ENCODE measurements at places on chromosomes 7 and 10.

GRCh38 chr7:95794917-95795515 lies 22.7 kb downstream of the DYNC1I1 start:
- H3K4me3 ChIP-seq = no peak overlapping the region
- H3K4me1 ChIP-seq = no peaks in the 10 kb centered on the region
- no peaks in the 10 kb centered on the region for H3K36me3 ChIP-seq

DNA sequence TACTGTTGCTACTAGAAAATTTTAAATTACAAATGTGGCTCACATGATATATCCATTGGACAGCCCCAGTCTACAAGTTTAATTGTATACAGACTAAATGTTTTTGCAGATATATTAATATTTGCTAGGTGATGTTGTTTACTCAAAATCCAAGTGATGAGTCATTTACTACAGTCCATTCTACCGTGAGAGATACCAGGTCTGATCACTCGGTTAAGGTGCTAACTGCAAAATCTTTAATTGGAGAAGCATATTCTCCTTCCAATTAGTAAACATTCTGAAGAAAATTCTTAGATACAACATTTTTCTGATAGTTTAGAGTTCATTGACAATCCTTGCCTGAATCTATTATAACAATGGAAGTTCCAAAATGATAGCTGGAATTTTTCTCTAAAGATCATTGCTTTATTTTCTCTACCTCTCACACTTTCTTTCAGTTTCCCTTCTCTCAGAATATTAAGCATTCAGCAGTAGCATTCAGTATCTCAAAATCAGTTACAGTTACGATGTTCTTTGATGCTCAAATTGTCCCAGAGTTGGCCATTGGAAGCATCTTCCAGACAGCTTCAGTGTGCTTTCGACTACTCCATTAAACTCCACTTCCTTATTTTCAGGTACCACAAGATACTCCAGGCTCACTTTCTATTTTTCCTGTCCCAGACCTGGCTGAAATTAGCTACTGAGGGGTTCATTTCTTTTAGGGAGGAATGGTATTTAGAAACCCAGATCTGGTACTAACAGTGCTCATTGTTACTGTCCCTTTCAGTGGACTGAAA lies 2.3 kb downstream of the ABCB1 start:
- no peak overlapping the region for H3K27ac ChIP-seq
- peaks cover 26% of the 10 kb centered on the region for H3K27me3 ChIP-seq
- H3K4me1 ChIP-seq = peaks cover 5% of the 10 kb centered on the region
- no peak for DNase-seq
- no peak overlapping the region for H3K4me3 ChIP-seq
- H3K36me3 ChIP-seq = no peaks in the 10 kb centered on the region

DNA sequence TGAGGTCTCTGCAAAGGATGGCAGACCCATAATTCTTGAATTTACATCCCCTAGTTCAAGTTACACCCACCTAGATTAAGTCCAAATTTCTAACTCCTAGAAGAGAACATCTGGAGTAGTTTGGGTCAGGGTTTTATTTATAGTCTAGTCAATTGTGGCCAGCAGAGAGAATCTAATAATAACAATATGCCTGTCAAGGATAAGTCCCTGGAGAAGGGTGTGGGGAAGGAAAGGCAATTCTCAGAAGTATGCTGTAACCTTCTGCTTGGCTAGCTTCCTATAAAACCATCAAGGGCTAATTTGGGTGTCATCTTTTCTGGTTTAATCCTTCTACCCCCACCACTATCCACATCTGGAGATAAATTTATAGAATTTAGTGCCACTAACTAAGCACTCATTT lies 52.8 kb upstream of the SEMA3E start:
- no peaks in the 10 kb centered on the region for H3K36me3 ChIP-seq
- no peaks in the 10 kb centered on the region for H3K4me1 ChIP-seq
- no peak overlapping the region for H3K27ac ChIP-seq
- no peaks in the 10 kb centered on the region for H3K27me3 ChIP-seq
- no peak overlapping the region for H3K4me3 ChIP-seq
- no peak for DNase-seq

DNA sequence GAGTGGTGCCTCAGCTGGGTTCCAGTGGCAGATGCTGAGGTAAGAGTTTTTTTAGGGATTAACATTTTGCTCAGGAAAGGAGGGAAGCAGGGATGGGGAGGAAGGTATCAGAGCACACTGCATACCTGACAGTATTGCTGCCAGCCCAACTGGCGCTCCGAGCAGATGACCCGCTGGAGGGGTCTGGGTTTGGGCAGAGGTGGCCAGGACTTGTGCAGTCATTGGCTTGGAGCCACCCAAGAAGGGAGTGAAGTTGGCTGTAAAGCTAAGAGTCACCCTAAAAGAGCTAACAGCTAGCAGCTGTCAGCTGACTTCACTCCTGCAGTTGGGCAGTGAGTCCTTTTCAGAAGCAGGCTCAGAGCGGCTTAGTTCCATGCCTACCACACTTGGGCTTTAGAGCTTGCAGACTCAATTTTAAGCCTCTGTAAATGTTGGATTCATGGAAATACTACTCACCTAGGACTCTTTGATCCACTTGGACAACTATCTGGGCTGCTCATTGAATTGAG lies 5.8 kb upstream of the ARHGAP22 start:
- no peaks in the 10 kb centered on the region for H3K27me3 ChIP-seq
- no peaks in the 10 kb centered on the region for H3K4me1 ChIP-seq
- H3K27ac ChIP-seq = no peak overlapping the region

DNA sequence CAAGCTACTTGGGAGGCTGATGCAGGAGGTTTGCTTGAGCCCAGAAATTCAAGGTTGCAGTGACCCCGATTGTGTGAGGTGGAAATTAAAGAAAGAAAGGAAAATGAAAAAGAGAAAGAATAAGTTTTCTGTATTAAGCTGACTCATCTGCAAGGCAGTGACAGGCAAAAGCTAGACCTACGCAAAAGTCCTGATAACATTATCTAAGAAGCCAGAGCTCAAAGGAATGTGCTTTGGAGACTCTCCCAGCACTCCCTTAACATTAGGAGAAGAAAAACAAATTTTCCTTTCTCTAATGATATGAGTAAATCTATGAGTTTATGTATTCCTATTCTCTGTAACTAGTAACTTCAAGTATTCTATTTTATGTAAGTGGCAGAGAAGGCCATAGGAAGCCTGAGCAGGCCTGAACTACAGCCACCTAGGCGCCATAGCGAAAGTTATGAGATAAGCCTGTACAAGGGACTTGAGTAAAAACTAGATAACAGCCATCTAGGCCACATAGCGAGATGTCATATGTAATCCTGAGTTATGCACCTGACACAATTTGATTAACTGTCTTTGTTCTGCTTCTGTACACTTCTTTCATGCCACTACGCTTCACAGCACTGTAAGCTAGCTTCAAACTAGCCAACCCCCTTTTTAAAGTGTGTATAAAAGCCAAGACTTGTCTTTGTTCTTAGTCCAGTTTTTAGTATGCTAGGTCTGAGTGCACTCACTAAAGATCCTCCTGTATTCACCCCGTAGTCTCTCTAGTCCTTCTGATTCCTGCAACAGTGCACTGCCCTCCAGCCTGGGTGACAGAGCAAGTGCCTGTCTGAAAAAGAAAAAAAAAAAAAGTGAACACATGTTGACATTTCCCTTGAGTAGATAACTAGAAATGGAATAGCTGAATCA lies 9.4 kb upstream of the ZWINT start:
- no peak overlapping the region for H3K4me3 ChIP-seq
- no peaks in the 10 kb centered on the region for H3K36me3 ChIP-seq
- H3K27me3 ChIP-seq = no peaks in the 10 kb centered on the region
- H3K4me1 ChIP-seq = no peaks in the 10 kb centered on the region
- DNase-seq = no peak

GRCh38 chr10:62238880-62239279 lies 29.8 kb downstream of the RTKN2 start:
- no peak overlapping the region for H3K4me3 ChIP-seq
- H3K36me3 ChIP-seq = no peaks in the 10 kb centered on the region
- H3K27ac ChIP-seq = no peak overlapping the region
- no peaks in the 10 kb centered on the region for H3K4me1 ChIP-seq

DNA sequence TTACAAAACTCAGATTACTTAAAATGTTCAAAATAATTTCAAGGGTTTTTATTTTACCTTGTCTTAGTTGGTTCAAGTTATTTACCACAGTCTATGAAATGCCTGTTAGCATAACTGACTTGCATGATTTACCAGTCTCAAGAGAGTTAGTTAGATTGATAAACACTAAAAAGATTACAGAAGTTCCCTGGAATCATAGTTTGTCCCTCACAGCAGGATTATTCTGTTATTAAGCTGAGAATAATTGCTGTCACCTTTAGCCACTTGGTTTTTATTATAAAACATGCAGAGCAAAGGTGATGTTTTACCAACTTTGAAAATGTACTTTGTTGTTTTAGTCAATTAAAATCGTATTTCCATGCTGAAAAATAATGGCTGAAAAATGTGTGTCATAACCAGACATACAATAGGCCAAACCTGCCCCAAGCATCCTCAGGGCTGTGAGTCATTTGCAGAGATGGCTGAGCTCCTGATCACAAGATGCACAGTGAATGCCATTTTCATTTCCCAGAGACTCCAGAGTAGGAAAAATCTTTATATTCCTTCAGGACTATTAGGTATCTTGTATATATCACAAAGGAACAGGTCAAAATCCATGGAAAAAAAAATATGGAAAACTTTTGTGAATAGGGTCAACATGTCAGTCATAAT lies 87.8 kb upstream of the DKK1 start:
- H3K27me3 ChIP-seq = no peaks in the 10 kb centered on the region
- no peaks in the 10 kb centered on the region for H3K36me3 ChIP-seq
- H3K4me1 ChIP-seq = no peaks in the 10 kb centered on the region
- H3K27ac ChIP-seq = no peak overlapping the region

DNA sequence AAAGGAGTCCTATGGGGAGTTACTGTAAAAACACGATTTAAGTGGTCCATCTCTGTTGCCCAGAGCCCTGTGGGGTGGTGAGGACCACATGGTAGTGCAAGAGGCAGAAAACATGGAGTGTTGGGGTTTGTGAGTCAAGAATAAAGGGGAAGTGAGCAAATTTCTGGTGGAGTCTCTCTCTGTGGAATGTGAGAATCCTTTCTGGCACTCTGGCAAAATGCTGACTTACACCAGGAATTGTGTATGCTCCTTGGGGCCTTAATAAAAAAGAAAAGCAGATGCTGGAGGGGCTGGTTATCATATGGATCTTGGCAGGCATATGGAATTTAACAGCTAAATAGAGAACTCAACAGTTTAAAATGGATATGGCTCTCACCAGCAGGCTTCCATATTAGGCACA lies 486.0 kb downstream of the TNS3 start:
- H3K36me3 ChIP-seq = no peaks in the 10 kb centered on the region
- no peaks in the 10 kb centered on the region for H3K4me1 ChIP-seq
- H3K4me3 ChIP-seq = no peak overlapping the region
- no peak overlapping the region for H3K27ac ChIP-seq

- no peaks in the 10 kb centered on the region for H3K4me1 ChIP-seq
- H3K36me3 ChIP-seq = no peaks in the 10 kb centered on the region
- H3K27ac ChIP-seq = peak overlapping the region; percentile 88
- DNase-seq = peak; percentile 39
These were observed 80.4 kb downstream of the AUTS2 start for GRCh38 chr7:69678494-69679187.

- no peaks in the 10 kb centered on the region for H3K27me3 ChIP-seq
- H3K27ac ChIP-seq = no peak overlapping the region
- no peak for DNase-seq
- no peak overlapping the region for H3K4me3 ChIP-seq
- no peaks in the 10 kb centered on the region for H3K4me1 ChIP-seq
These were observed 48.4 kb downstream of the SHH start for GRCh38 chr7:155763691-155764437.

DNA sequence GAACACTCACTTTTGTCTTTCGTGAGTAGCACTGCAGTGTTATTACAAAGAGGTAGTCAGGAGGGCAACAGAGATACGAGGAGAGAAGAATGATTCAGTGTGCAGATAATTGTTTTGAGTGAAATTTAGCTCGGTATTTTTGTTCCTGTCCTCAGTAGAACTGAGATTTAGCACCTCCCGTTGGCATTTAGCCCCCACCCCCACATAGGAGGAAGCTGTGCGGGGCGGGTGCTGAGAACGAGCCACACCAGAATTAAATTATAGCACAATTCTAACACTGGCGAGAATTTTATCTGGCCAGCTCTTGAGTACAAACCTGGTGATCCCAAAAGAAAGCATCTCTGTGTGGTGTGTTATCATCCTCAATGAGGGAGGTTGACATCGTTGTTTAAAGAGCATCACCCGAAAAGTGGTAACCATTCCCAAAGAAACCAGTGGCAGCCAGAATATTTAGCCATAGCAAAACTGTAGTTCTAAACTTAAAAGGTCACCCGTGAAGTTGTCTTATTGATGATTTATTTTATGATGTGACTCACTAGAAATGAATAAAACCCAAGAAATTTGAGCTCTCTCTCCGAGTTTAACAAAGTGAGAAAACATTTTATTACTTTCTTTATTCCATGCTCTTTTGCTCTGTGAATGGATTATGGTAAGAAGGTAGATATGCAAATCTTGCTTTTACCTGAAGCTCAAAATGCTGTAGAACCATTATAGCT lies 612.2 kb downstream of the SUGCT start:
- DNase-seq = no peak
- no peaks in the 10 kb centered on the region for H3K27me3 ChIP-seq
- no peaks in the 10 kb centered on the region for H3K4me1 ChIP-seq
- H3K27ac ChIP-seq = no peak overlapping the region

DNA sequence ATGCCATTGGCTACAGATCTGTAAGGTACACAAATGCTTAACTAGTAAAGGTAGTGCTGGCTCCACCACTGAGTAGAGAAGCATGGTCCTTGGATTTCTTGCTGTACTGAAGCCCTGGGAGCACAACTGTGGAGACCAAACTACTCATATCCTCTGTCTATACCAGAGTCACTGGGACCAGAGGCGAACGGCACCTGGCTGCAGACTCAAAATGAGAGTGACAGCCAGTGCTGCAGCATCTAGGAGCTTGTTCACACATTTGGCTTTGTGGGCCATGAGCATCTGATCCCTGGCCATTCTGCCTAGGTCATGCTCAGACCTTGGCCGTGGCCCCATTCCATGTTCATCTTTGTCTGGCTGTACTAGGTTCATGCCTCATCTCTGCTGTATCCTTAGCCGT lies 31.9 kb downstream of the LRRC18 start:
- no peak overlapping the region for H3K27ac ChIP-seq
- H3K27me3 ChIP-seq = no peaks in the 10 kb centered on the region
- H3K4me1 ChIP-seq = no peaks in the 10 kb centered on the region
- H3K36me3 ChIP-seq = no peaks in the 10 kb centered on the region
- DNase-seq = no peak
- no peak overlapping the region for H3K4me3 ChIP-seq

DNA sequence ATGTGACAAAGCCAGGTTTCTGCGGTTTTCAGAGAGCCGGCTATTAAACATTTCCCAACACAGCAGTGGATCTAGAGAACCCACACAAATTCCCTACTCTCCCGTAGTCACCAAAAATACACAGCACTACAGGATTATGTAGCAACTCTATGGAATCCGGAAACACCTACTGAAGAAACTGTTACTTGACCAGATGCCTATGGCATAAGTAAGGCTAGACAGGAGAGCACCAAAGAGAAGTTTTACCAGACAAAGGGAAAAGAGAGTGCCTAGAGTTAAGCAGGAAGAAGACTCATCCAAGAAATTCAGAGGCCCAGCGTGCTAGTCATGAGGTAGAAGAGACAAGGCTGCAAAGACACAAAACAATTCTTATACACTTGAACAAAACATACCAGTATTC lies 321.1 kb downstream of the PARD3 start:
- H3K4me3 ChIP-seq = no peak overlapping the region
- no peak for DNase-seq
- H3K27ac ChIP-seq = no peak overlapping the region
- H3K4me1 ChIP-seq = no peaks in the 10 kb centered on the region

- peak; percentile 30 for DNase-seq
- H3K4me3 ChIP-seq = no peak overlapping the region
- H3K4me1 ChIP-seq = no peaks in the 10 kb centered on the region
- H3K36me3 ChIP-seq = no peaks in the 10 kb centered on the region
- H3K27me3 ChIP-seq = no peaks in the 10 kb centered on the region
- H3K27ac ChIP-seq = peak overlapping the region; percentile 45
These were observed 213.6 kb upstream of the INHBA start for GRCh38 chr7:41916450-41916927.

Measured in breast epithelium (tissue), 4 donors.